Midbrain (tissue), 1 donor: ENCODE measurements at places on chromosomes 3 and 15.

DNA sequence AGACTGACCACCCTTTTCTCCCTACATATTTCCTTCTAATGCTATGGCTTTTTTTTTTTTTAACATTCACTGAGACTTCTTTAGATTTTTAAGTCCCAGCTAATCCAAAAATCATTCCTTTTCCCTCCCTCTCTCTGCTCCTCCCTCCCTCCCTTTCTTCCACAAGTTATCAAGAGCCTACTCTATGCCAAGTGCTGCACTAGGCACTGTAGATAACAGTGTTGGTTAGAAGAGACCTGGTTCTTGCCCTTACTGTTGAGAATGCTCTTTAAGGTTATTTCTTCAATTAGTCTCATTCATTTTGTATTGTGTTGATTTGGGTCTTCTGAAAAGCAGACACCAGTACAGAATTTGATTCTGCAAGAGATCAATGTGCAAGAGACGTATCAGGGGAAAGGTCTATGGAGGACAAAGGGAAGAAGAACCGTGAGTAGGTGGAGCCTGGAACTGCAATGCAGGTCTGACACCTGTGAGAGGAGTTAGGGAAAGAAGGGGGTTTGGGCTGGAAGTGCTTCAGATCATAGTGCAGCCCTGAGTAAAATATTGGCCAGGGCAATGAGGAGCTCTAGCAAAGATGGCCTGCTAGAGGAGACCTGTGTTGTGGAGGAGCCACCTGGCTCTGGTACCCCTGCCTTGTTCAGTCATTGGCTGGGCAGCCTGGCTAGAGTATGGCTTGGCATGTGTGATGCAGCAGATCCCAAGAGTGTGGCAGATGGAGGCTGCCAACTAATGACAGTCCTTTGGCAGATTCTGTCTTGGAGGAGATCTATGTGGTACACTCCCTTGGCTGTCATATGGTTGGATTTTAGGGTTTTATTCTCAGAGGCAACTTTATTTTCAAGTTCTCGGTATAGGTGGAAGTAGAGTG is 9.7 kb upstream of the PCOLCE2 start:
- DNase-seq, result no peak

- no peak for DNase-seq
Observed at GRCh38 chr3:88809993-88810392, 297.4 kb upstream of the EPHA3 start.

GRCh38 chr3:27673701-27674100 is 48.4 kb downstream of the EOMES start:
- DNase-seq, result no peak

DNA sequence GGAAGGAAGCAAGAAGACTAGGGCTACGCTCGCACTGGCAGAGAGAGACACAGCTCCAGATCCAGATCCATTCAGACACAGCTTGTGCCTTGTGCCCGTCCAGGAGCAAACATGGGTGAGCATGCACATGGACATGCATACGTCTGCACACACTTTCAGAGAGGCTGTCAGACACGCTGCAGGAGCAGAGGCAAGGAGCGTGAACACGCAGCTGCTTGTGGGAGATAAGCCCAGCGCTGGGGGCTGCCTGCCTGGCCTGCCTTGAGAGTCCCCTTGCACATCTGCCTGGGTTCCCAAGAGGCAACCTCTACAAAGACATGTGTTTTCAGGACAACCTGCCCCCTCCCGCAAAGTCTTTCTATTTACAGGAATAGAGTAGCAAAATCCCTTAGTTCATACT is 13.6 kb upstream of the BAHD1 start:
- no peak for DNase-seq
